ENCODE measurements at places on chromosomes 2 and 18.

DNA sequence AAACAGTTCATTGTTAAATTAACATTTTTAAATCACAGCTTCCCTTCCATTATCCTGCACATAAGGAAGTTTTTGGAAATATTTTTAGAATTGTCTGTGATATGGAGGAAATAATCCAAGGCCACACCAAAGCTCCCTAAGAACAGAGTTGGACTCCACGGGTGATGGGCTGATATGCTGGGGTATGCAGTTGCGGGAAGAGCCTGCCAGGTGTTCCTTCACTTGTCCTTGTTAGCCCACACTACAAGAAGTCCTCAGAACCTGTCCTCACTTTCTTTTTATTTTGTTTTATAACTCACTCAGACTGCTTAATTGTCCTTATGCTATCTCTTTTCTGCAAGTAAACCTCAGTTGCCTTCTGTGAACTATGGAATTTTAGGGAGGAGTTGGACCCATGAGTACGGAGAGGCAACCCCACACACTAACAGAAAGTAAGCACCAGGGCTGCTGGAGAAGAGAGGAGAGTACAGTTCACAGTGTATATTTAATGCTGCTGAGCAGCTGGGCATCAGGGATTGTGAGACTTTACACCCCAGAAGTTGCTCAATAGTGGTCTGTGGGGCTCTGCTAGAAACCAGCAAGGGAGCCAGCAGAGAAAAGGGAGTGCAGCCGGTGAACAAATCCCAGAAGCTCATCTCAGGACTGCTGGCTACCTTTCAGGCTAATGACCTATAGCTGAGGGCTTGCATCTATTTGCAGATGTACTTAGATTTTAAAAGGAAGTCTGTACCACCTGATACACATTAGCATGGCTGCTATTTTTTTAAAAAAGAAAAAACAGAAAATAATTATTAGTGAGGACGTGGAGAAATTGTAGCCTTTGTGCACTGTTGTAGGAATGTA, 280.1 kb upstream of the STON1 start:
- no peak for DNase-seq

- DNase-seq: no peak
Measured at GRCh38 chr2:99485824-99486223, 4.0 kb downstream of the REV1 start.

- no peak for DNase-seq
Measured at GRCh38 chr2:167862782-167863181, 384.6 kb downstream of the STK39 start.

DNA sequence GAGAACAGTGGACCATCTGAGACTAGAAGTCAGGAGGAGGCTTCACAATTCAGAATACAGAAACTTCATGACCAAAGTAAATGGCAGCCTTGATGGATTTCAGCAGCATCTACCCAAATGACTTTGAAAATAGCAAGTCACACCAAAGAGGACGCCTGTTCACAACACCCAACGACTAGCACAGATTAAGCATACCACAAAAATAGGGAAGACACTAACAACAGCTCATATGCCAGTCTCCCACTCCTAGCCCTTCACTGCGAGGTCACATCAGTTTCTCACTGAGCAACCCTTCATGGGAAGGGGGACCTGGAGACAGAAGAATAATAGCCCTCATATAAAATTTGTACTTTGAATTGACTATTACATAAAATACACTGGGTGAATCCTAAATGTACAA, 228.4 kb upstream of the SLC39A10 start:
- no peak for DNase-seq

- no peak for DNase-seq
Measured at GRCh38 chr2:242020196-242021004, 150.9 kb downstream of the RTP5 start.

DNA sequence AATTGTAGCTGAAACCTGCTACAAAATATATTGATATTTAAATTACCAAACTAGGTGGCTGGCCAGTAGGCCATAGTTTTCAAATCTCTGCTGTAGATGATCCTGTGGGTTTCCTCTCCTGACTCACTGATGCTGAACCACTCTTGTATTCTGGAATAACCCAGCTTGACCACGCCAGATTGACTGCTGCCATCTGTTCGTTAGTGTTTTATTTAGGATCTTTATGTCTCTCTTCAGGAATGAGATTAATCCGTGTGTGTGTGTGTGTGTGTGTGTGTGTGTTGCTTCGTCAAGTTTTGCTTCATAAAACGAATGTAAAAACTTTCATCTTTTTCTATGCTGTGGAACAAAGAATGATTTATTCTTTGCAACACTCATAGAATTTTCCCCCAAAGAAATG, 187.1 kb downstream of the DYSF start:
- DNase-seq: no peak

DNA sequence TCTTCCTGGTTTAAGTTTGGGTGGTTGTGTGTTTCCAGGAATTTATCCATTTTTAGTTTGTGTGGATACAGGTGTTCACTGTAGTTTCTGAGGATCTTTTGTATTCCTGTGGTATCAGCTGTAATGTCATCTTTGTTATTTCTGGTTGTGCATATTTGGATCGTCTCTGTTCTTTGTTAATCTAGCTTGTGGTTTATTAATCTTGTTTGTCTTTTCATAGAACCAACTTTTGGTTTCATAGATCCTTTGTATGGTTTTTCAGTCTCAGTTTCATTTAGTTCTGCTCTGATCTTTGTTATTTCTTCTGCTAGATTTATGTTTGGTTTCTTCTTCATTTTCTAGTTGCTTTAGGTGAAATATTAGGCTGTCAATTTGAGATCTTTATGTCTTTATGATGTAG, 202.4 kb upstream of the ZSWIM2 start:
- no peak for DNase-seq

DNA sequence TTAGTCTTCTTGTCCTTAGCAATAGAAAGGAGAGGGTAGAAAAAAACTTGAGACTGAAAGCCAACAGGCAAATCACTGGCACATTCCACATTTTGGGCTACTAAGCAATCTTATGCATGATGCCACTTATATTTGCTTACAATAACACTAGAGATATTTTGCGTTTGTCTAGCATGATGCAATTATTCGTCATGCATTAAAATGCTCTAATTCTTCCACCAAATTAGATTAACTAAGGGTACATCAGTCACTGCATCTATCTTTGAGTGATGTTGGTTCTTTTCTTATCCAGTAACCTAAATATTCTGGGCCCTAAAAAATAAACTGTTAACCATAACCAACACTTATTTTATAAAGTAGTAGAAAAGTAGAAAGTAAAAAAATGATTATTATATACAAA, 1311.7 kb upstream of the CDH2 start:
- no peak for DNase-seq

DNA sequence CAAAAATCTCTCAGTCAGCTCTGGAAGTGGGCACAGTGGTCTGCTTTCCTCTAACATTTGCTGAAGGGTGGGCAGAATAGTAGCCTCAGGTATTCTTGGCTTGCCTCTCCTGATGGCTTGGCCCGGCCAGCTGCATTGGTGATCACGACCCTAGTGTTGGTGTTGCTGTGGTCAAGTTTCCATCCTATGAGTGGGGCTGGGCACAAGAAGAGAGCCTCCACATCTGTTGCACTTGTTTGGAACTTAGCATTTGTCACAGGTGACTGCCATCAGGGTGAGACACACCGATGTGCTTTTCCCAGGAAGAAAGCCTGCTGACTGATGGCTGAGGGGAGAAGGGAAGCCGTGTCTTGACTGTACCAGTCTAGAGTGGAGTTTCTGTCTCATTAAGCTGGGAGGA, 33.1 kb upstream of the SNORC start:
- no peak for DNase-seq

- DNase-seq: no peak
Measured at GRCh38 chr2:176780348-176780747, 432.2 kb upstream of the HNRNPA3 start.

- DNase-seq: no peak
Measured at GRCh38 chr2:43210467-43211303, 15.7 kb downstream of the ZFP36L2 start.

DNA sequence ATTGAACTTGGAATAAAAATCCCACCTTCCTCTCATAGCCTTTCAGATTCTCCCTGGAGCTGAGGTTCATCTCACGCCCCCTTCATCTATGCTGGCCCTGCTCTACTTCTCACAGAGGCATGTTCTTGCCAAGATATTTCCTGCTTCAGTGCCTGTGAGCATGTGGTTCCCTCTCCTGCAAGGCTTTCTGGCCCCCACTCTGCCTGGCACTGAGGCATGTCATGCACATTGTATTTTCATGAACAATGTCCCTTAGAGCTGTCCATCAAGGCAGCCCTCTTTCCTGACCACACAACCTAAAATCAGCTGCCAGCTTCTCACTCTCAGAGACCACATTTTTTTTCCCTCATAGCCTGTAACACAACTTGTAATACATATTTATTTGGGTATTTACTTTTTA, 18.0 kb upstream of the HK2 start:
- no peak for DNase-seq

DNA sequence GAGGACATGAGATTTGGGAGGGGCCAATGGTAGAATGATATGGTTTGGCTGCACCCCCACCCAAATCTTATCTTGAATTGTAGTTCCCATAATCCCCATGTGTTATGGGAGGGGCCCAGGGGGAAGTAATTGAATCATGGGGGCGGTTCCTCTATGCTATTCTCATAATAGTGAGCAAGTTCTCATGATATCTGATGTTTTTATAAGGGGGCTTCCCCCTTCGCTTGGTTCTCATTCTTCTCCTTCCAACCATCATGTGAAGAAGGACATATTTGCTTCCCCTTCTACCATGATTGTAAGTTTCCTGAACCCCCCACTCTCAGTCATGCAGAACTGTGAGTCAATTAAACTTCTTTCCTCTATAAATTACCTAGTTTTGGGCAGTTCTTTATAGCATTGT, 37.0 kb upstream of the ERMN start:
- no peak for DNase-seq

DNA sequence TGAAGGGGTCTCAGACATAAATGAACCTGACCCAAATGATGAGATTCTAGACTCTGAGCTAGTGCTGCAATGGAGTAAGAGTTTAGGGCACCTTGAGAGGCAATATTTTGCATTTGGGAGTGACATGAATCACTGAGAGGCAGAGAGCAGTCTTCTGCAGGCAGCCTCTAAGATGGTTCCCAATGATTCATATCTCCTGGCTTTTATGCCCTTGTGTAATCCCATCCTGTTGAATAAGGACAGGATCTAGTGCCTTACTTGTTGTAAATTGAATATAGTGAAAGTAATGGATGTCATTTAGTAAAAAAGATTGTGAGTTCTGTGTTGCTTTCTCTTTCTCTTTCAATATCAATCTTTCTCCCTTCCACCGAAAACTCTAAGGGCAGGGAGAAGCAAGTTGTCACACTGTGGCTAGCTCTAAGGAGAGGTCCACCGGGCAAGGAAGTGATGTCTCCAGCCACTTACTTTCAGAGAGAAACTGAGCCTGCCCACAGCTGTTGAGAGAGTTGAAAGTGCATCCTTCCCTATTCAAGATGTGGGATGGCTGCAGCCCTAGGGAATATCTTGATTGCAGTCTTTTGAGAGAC, 144.7 kb downstream of the TRIB2 start:
- DNase-seq: no peak

Measured in NCI-H774 (cell line).